HT1080 (cell line): ENCODE measurements at places on chromosomes 4 and X.

DNA sequence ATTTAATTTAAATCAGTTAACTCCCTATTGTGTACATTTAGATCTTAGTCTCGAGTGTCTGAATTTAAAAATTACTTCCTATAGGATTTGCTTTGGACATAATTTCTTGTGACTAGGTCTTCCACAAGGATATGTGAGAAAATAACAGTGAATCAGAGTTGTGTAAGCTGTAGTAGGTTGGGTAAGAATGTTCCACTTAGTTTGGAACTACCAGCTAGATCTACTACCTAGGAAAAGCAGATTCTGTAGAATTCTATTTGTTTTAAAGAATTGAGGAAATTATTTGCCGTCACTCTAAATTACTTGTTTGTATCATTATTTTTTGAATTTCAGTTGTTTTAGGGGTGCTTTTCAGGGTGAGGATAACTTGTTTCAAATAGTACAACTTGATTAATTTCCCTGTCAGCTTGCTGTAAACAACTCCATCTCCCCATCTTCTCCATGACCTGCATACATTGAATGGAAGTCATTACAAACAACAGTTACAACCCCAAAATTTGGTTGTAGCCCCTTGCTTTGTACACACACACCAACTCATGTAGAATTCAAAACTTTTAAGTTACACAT, 1.3 kb downstream of the MTHFD2L start:
- no peak for DNase-seq

- DNase-seq: no peak
Measured at GRCh38 chr4:42348247-42348646, 49.0 kb upstream of the SHISA3 start.

DNA sequence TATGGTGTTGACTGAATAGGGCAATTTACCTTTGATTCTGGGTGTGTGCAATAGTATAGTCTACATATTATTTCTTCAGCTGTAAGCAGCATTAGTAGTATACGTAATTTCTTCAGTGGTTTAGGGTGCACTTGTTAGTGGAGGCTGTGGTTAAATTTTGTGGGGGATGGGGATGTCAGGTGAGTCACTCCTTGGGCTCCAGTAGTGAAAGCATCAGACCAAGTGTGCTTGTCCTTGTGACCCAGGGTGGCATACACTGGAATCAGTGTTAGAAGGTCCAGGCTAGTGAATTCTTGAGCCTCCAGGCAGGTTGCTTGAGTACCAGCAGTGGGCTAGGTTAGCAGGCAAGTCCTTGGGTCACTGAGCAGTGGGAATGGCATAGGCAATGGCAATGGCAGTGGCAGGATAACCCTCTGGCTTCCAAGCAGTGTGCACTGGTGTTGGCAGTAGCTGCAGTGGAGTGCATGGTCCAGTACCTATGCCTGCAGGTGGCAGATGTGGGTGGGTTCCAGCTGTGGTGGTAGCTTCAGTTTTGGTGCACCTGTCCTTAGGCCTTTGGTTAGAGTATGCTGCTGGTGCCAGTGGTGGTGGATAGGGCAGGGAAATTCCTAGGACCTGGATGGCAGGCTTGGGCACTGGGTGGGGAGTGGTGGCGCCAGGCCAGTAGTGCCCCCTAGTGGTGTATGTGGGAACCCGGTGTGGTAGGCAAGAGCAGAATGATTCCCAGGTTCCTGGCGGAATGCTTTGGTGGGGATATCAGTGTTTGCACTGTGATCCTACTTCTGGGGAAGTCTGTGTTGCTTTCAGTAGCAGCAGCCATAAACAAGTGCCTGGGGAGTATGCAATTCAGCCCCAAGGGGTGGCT, 531.0 kb downstream of the SMARCA1 start:
- DNase-seq: peak; percentile 0

DNA sequence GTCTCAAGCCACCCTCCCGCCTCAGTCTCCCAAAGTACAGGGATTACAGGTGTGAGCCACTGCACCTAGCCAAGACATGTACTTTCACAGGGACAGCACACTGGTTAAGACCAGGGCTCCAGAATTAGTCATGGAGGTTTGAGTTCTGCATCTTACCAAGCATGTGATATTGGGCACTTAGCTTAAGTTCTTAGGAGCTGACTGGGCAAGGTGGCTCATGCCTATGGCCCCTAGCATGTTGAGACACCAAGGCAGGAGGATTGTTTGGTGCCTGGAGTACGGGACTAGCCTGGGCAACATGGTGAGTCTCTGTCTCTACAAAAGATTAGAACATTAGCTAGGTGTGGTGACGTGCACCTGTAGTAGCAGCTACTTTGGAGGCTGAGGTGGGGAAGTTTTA, 2.6 kb upstream of the TMEM192 start:
- DNase-seq: no peak

GRCh38 chrX:97332963-97333362, 449.3 kb downstream of the RPA4 start:
- DNase-seq: no peak

DNA sequence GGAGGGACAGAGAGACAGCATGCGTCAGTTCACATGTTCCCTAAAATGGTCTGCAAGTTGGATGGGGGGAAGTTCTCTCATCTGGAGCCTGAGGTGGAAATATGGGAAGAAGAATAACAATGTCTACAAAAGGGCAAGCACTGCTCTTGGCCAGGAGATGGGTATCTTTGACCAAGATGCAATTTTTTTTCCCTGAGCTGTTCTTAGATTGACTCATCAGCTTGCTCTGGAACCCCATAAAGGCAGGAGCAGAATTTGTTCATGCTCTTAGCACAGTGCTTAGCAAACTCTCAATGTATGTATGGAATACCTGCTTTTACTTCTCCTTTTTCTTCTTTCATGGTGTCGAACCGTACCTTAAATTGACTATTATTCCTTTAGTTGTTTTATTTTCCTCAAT, 90.5 kb upstream of the ZNF827 start:
- DNase-seq: peak; percentile 42

GRCh38 chr4:122798101-122798500, 28.5 kb upstream of the FGF2 start:
- DNase-seq: peak; percentile 83

- no peak for DNase-seq
Measured at GRCh38 chrX:34893741-34894140, 48.9 kb upstream of the FAM47B start.
